GDM1 (cell line): ENCODE measurements at places on chromosomes 4 and X.
A peak's percentile ranks its signal among the peaks of the same experiment; 100 is the strongest.

DNA sequence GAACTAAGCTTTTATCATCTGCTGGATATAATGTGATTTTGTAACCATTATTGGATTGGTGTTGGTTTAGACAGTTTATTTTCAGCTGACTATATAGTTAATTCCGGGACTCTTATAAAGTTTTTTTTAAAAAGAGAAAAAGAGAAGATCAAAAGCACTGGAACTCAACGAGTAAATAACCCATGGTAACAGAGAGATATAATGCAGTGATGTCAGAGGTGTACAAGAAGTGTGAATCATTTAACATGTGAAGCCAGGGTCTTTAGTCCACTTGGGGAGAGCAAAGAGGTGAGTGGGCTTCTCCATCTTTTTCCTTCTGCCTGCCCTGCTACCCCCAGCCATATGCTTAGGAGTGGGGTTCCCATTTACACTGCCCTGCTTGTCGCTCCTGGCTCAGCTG lies 3.2 kb downstream of the TMEM165 start:
- DNase-seq: no peak

- DNase-seq: no peak
Measured at GRCh38 chr4:78601013-78601412, 49.4 kb downstream of the ANXA3 start.

GRCh38 chr4:138161351-138161750 lies 80.8 kb downstream of the SLC7A11 start:
- no peak for DNase-seq

DNA sequence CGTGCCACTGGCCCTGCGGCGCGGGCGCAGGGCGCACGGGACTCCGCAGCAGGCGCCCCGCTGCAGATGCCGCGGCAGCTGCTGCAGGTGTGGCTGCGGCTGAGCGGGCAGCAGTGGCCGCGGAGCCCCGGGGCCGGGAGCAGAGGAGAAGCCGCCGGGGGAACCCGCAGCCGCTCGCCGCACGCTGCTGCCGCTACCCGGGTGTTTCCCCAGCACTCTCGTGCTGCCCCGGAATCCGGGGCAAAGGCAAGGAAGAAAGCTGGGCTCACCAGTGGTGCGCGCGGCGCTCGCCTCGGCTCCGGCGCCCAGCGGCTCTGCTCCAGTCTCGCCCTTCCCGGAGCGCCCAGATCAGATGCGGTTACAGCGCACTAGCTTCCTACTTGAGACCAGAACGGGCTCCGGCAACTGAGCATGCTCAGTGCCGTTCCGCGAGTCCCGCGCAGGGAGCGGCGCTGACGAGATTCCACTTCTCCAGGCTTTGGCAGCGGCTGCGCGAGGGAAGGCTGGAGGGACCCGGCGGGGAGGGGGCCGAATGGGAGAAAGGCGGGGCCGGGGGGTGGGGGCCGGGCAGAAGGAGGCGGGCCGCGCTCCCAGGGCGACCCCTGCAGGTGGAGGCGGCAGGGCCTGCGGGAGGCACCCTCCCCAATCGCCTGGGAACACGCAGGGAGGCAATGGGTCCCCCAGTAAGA lies at the start of gene APBB2:
Gene APBB2, minus strand, starts transcription at position 407 of the 689 bp plus-strand sequence. CDS start 181,288 bp downstream, outside the sequence.
- DNase-seq: peak; percentile 37

DNA sequence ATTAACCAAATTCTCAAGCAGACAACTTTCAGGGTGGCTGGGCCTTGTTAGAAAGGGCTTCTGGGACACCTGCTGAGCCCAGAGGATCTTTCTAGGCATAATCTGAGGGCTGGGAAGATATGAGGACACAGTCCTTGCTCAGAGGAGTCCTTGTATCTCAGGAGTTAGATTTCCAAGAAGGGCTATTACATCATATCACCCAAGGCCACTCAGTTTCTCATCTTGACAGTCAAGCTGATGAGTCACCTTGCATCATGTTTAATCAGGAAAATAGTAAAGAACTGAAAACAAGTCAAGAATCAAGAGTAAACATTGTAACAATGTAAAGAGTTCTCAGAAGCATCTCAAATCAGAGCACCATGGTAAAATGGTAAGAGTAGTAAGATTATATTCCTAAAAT lies 4.0 kb downstream of the PCYT1B start:
- DNase-seq: no peak

DNA sequence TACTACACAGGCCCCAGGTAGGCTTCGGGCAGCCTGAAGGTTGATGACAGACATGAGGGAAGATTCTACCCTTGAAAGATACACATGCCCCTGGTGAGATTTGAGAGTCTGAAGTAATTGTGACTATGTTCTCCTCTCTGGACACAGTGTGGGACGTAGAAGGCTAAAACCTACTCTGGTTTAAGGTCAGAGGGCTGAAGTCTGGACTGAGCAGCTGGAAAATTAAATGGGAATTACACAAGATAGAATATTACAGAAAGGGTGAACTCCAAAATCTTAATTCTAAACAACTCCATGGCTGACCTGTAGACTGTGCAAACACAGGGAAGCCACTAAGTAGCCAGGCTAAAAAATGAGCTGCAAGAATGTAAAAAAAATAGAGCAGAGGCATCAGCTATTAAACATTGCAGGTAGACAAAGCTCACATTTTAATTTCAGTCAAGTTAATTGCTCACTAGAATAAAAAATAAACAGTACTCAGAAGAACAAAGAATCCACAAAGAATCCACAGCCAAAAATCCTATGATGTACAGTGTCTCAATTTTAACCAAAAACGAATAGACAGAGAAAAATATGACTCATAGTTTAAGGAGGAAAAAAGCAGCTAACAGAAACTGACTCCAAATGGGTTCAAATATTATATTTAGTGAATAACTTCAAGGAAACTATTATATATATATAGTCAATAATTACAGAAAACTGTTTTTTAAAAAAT lies 170.4 kb downstream of the PCDH18 start:
- DNase-seq: no peak

DNA sequence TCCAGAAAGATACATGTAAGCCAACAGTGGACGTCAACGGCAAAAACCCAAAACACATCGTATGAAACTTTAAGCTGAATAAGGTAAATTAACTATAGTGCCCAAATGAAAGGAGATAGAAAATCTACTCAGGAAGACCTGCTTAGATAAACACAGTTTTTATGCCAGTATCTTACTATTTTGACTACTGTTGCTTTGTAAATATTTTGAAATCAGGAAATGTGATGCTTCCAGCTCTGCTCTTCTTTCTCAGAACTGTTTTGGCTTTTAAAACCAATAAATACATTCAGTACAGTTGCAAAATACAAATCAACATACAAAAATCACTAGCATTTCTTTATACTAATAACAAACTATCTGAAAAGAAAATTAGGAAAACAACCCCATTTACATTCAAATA lies 83.8 kb downstream of the SMARCA5 start:
- DNase-seq: no peak
